NAMALWA (cell line): ENCODE measurements at places on chromosomes 11 and 22.

GRCh38 chr11:57249384-57250319 is 12.6 kb upstream of the APLNR start:
- DNase-seq, result peak; percentile 69

DNA sequence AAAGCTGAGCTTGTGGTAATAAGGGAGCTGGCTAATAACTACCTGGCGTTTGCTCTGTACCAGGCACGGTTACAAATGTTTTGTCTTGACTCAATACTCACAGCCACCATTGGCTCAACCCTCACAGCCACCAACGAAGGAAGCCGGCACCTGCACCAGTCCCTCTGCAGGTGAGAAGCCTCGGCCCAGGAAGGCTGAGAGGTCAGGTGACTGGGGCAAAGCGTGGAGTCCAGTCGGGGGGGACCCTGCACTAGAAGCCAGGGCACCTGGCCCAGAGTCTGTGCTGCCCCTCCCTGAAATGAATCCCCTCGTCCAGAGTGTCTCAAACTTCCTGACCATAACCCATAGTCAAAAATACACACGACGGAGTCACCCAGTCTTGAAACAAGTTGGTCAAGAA is 90.1 kb downstream of the PHF21B start:
- no peak for DNase-seq

DNA sequence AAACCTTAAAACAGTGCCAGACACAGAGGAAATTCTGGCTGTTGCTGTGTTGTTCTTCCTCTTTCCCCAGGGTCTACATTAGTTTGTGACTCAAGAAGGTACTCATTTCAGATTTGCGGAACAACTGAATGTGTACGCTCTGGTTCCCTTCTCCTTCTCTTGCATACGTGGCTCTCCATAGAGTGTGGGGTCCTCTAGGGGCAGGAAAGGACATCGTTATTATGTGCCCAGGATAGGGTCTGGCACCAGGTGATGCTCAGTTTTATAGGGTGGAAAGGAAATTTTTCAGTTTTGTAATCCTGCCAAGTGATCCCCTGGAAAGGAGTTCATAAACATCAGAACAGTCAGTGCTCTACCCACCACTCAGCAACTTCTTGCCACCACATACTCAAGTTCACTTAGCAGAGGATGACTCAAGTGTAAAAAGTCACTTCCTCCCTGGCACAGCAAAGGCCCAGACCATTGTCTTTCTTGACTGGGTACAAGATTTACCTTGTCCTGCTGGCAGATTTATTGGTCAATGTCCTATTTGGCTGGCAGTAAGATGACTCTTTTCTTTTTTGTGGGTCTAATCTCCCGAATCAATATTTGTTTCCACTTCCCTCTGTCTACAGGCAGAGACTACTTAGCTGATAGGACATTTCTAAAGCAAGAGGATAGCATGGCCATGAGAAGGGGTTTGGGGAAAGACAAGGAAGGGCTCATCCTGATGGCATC is 246.0 kb upstream of the TENM4 start:
- no peak for DNase-seq

DNA sequence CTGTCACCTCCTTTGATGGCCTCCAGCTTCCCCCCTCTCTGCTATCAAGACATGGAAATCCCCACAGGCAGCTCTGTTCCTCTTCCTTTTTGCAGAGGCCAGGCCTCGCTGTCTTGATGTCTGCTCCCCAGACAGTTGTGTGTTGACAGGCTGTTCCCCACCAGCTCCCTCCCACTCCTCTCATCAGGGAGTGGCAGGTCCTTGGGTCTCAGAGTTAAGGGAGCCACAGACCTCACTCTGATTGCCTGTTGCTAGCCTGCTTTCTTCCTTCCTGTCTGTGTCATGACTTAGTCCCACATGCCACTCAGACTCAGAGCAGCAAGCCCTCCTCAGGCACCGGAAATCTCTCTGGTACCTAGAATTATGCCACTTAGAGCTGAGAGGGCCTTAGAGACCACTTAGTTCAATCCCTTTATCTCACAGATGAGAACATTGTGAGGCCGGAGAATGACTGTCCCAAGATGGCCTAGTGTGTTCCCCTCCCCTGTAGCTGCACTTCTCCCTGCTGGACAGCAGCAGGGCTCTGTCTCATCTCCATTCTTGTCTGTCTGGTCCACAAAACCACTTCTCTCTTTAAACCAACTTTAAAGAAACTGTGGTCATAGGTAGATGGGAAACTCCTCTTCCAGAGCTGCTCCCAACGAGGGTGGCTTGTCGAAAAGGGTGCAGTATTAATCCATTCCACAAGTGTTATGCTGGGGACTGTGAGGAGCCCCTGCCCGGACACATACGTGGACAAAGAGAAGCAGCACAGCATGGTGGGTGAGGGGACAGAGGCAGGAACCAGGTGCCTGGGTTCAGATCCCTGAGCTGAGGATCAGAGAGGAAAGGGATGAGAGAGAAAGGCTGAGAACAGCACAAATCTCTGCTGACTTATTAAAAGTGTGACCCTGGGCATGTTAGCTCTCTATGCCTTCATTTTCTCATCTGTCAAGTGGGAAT is 4.2 kb downstream of the AMPD3 start:
- peak; percentile 26 for DNase-seq

- DNase-seq, result no peak
Measured at GRCh38 chr11:93838967-93839366, 11.5 kb downstream of the VSTM5 start.

- no peak for DNase-seq
Measured at GRCh38 chr11:96159968-96160367, 183.0 kb downstream of the MAML2 start.

DNA sequence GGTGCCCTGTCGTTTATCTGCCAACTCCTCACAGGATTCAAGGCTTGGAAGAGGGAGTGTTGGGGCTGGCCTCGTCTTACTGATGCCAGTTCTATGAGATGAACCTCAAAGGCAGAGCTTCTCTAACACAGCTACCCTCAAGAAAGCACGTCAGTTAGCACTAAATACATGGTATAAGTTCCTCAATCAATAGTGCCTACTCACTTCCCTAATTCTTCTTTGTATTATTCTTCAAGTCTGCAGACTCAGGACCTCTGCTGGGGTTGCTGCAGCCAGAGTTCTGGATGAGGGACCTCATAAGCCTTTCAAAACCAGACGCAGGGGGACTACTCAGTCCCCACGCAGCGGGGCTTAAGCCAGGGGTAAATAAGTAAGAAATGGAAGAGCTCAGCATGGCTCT is 118.3 kb downstream of the VPREB1 start:
- no peak for DNase-seq

DNA sequence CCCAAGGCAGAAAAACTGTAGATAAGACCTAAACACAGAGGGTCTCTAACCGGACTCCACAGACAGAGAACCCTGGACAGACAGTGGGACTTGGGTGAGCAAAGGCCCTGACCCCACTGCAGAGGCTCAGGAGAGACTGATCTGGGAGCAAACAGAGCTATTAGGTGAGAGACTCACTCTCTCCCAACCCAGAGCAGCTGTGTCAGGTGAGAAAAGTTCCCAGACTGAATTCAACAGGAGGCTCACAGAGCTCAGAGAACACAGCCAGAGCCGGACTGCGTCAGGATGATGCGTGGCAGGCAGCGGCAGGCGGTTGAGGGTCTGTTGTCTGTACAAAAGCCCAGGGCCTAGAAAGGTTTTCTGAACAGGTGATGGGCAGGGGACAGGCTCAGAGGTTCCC is 5.5 kb downstream of the RFPL2 start:
- DNase-seq, result no peak

DNA sequence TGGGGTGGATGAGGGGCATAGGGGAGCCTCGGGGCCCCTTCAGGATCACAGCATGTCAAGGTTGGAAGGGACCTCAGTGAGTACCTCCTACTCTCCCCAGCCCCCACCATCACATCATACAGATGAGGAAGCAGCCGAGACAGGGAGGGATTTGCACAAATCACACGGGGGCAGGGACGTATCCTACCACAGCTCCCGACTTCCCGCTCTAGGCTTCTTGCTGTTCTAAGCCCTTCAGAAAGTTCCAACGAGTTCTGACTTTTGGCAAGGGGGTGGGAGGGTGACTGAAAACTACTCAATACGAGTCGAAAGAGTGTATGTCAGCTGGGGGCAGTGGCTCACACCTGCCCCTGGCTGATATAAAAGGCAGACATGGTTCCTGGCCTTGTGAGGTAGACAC is 4.7 kb upstream of the RAD9A start:
- DNase-seq, result no peak

GRCh38 chr11:113871336-113871735 is 4.0 kb downstream of the USP28 start:
- DNase-seq, result no peak

DNA sequence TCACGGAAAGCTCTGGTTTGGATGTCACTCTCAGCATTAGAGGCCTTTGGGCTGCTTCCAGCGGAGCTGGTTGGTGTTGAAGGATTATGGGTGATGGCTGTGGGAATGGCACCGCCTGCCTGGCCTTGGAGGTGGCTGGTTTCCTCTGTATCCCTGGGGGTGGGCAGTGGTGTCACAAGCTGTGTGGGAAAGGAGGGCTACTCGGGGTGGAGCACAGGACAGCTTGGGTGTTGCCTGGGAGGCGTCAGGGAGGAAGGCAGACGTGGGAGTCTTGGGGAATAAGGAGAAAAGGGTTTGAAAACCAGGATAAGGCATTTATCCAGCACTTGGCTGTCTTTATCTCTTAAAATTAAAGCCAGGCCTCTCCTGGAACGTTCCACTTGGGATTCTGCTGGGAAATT is 71.8 kb downstream of the ADAMTS15 start:
- DNase-seq, result no peak

GRCh38 chr11:13277768-13278608 is at the start of gene BMAL1:
TSS of gene BMAL1 (plus strand) at chr11:13277790. CDS start at chr11:13354309, 76,519 bp downstream.
- no peak for DNase-seq

GRCh38 chr11:16862726-16863125 is 124.3 kb downstream of the C11orf58 start:
- no peak for DNase-seq

- DNase-seq, result no peak
Measured at GRCh38 chr11:125975634-125976033, 29.8 kb downstream of the VSIG10L2 start.

GRCh38 chr11:66883016-66883965 is 26.4 kb downstream of the LRFN4 start:
- DNase-seq, result peak; percentile 69
